CD8-positive, alpha-beta memory T cell (primary cell): ENCODE measurements at places on chromosomes 2 and 18.
A peak's percentile ranks its signal among the peaks of the same experiment; 100 is the strongest.

- no peak for DNase-seq
These were observed 43.9 kb upstream of the NEMP2 start for GRCh38 chr2:190578158-190579057.

DNA sequence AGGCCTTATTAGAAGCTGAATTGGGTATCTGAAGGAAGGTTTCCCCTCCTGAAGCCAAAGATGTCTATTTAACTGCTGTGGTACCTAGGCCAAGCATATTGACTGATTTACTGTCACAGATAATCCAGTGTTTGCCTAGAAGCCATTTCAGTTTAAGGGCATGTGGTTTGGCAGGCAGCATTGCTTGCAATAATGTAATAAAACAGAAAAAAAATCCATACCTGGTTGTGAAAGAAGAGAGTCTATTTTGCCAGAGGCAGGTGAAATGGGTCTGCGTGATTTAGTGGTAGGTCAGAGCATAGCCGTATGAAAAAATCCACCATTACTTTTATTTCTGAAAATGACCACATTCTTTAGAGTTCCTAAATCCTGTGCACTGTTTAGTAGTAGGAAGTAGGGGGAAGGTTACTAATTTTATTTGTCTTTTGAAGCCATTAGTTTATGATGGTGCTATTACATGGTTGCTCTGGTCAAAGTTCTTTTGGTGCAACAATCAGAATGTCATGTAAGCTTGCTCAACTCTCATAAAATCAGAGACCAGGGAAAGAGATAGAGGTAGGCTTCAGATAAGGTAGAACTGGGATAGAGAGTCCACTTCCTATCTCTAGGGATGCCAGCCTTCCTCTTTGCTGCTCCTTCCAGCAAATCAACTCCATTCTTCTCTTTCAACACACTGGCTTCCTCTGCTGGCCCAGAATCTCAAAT, 343.4 kb downstream of the GPD2 start:
- DNase-seq, result no peak

GRCh38 chr2:14423145-14423906, 209.2 kb upstream of the LRATD1 start:
- DNase-seq, result no peak

GRCh38 chr18:13909141-13909940, 6.0 kb downstream of the MC2R start:
- no peak for DNase-seq

DNA sequence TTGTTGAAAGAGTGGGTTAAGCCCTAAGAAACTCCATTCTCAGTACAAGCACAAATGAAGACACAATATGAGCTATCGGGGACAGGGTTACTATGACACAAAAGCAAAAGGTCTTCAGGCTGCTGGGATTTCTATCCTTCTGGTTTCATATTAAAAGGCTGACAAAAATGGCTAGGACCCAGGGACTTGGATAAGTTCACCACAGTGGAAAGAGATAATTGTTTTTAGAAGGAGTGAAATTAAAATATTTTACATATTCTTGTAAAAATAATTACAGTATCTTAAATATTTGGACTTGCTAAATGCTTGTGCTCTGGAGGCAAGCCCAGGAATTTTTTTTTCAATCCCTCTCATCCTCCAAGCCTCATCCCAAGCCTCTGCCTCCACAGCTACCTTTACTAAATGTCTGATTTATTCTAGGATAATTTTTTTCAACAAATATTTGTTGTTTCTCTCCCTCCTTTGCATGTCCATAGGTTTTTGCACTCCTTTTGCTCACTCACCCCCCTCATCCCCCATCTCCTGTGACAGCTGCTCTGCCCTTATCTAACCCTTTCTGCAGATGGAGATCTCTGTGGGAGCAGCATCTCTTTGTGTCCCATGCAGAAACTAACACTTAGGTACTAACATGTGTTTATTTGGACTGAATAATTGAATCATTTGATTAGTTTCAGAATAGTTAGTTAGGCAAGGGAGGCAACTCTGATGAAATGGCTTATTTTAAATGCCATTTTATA, 47.8 kb upstream of the NABP1 start:
- no peak for DNase-seq

GRCh38 chr2:3747032-3747654, 43.8 kb downstream of the DCDC2C start:
- no peak for DNase-seq

DNA sequence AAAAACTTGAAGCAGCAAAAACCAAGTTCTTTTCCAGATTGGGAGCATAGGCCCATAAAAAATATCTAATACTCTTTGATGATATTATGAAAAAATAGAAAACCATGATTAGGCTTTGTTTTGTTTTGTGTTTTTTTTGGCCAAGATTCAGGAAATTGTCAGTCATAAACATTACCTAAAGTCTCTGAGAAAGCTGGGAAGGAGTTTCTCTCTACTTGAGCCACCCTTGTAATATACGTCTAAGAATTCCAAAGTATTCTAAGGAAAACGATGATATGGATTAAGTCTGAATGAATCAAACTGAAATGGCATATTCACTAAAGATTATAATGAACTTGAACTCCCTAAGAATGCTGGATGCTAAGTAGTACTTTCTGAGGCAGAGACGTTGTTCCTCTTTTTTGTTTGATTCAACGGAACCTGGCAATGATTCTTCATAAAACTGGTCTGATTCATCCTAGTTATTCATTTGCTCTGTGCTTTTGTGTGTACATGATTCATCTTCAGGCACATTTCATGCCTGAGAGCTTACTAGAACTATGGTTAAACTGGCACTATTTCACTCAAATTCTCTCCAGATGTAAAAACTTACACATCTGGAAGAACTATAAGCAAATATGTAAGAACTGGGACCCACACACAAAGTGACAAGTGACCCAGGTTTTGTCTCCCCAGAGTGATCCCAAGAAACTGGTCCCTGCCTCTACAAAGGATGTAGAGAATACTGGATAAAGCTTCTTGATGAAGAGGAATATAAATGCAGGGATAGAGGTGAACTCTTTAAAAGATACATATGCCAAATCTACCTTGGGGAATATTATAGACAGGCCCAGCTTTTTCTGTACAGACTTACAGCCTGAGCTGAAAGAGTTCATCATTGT, 159.7 kb downstream of the DOCK10 start:
- DNase-seq, result no peak

DNA sequence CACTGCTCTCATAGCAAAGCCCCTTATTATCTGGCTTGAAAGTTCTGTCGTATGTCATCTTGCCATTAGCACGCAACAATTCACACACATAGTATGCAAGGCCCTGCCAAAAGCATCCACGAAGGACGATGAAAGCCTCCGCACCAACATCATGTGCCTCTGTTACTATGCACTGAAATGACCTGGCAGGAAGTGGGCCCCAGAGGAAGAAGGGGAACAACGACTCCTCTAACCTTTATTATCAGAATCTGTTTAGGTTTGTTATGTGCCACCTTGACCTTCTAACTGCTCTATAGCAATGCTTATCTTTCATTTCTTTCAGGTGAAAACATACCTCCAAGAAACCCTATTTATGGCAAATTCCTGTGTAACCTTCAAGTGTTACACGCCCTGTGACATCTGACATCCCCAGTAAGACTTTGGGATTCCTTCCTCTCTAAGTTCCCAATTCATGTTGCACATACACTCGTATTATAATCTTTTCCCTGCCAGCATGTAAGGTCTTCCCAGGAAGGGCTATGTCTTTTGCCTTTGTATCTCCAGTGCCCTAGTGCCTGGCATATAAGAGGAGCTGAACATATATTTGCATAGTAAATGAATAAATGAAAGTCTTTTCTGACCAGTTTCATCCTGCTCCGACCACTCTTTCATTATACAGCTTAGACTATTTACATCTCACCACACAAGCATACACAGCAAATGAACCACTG, 7.0 kb upstream of the NDUFV2 start:
- peak; percentile 39 for DNase-seq

DNA sequence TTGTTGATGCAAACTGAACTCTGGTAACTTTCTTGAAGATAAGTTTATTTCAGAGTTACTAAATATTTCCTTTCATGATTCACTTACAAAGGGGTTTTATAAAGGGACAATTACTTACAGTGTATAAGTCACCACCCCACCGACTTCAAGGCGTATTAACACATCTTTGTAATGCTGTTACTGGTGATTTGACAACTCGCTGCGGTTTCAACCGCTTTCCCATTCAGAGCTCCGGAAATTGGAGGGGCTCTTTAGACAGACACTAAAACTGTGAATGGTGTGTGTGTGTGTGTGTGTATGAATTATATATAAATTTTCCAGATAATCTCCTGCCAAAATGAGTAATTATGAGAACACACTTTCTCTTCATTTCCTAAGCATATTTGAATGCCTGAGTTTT, 4.9 kb downstream of the TM4SF20 start:
- no peak for DNase-seq
